ENCODE measurements at places on chromosomes 3 and 15. TPM values are rescaled to one million over a fixed set of nuclear protein-coding genes. Genes with fewer than 3 reads are reported as not detected.

TMPRSS7 gene
- total RNA-seq = not detected

DNA sequence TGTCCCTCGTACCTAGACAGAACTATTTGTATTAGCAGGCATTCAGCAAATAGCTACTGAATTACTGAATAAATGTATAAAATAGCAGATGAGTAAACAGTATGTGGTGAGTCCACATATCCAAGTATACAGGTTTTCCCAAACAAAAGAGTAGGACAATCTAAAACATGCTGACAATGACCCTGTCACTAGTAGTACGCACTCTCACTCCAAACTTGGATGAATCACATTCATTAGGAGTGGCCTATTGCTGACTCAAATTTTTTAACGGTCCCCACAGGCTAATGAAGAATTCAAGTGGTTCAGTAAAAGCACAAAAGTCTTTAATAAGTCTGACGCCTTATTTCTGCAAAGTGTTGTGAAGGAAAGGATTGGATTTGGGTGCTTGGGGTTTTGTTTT lies 449.3 kb upstream of the THBS1 start:
- no peak for DNase-seq

DNA sequence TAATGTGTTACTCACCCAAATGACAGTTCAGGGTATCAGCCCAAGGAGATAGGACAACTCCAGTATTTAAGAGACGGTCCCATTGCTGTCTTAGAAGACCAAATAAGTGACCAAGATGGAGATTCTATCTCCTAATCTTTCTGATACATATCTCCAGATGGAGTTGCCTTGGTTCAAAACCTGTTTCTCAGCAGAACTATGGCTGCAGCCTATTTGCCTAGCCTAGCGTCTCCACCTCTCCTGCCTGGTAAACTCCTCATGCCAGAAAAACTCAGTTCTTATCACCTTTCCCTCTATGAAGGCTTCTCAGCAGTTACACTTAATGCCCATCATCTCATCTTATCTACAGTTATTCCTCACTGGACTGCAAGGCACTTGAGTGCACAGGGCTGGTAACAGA lies 1.2 kb upstream of the CSPG5 start:
- DNase-seq = no peak

GRCh38 chr3:184177767-184178306 lies 3.2 kb downstream of the AP2M1 start:
- no peak for DNase-seq

- no peak for DNase-seq
Measured at GRCh38 chr15:95995375-95996168, 334.9 kb upstream of the NR2F2 start.

C3orf80 gene
- 0.63 TPM for total RNA-seq

All from kidney (tissue), 22 donors.